ENCODE measurements at places on chromosomes 5 and 9.

DNA sequence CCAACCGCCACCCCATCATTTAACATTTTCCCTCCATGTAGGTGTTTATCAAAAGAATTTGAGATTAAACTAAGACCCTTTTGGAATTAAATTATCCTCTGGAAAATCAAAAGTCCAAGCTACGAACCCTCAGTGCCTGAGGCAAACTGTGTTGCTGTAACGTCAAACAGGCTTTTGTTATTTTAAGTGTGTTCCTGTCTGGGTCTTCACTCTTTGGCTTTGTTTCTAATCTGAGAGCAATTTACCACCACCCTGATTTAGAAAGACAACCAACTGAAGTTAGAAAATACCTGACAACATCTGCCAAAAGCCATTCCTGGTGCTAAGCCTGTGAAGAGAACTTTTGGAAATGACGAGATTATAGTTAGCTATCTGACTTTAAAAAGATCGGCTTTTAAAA, 199.9 kb downstream of the DIRAS2 start:
- DNase-seq, result no peak

DNA sequence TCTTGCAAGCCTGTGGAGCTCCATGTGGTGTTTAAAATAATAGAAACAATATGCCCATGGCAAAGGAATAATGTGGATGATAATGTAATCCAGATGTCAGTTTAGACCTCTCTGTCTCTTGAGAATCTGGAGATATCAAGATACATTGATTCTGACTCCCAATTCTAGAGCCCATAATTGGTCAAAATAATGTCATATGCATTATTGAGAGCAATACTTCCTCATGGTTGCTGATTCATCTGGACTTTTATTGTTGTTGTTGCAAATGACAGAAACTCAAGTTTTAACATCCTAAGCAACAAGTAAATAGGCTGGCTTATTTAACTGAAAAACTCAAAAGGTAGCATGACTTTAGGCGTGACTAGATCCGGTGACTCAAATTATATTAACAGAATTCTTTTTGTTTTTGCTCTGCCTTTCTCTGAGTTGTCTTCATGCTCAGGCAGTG, 152.1 kb downstream of the PCSK1 start:
- no peak for DNase-seq

DNA sequence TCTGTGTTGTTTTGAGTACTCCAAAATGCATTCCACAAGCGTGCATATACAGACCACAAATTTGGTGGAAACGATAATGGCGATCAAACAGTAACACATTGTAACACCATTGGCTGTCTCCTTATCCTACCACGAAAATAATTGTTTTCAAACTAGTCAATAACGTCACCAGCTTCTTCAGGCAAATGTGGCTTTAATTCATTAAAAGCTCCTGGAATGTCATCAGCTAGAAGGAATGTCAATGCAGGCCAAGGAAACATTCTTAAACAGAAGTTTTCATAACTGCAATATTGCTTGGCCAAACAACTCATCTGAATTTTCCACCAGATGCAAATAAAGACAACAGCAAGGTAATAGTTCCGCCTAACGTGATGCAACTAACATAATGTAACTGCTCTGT, 71.6 kb upstream of the XPA start:
- DNase-seq, result no peak

DNA sequence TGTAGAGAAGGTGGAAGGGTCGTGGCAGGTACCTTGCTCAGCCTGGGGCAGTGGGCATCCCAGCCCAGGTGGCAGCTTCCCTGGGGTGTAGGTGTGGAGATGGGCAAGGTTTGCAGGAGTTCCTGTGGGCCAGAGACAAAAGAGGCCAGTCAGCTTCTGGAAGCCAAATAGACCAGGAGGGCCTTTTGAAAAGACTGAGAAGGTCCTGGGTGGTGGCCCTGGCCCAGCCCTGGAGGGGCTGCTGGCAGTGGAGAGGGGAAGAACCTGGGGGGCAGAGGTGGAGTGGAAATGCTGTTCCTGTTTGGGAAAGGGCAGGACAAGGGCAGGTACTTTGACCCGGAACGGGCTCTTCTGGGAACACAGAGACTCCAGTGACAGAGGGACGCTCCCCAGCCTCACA, 7.0 kb upstream of the IL3 start:
- DNase-seq, result no peak

GRCh38 chr5:113123618-113124017, 147.0 kb downstream of the DCP2 start:
- DNase-seq, result no peak

- DNase-seq, result no peak
These were observed 92.1 kb upstream of the MAP1B start for GRCh38 chr5:72015103-72015548.

DNA sequence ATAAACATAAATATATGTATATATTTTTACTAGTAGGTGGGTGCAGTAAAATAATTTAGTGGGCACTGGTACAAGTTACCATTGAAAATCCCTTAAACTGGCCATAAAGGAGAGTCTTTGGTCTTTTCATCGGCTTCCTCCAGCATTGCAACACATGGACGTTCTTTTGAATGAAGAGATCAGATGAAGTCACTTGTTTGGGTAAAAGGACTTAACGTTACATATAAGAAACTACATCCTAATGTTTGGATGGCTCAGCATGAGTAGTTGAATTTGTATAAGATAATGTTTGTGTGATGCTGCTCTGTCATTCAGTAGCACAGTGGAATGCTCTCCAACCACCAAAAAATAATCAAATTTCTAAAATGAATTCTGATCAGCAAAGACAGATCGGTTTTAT, 31.6 kb downstream of the AFAP1L1 start:
- no peak for DNase-seq

- no peak for DNase-seq
These were observed 11.3 kb upstream of the RNF130 start for GRCh38 chr5:180082633-180083420.

DNA sequence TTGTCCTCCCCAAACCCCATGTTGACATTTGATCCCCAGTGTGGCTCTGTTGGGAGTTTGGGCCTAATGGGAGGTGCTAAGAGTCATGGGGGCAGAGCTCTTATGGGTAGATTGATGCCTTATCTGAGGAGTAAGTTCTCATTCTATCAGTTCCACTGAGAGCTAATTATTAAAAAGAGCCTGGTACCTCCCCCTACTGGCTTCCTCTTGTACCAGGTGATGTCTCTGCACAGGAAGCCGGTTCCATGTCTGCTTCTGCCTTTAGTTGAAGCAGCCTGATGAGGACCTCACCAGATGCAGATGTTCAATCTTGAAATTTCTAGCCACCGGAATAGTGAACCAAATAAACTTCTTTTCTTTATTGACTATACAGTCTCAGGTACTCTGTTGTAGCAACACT, 10.8 kb downstream of the GABRB2 start:
- no peak for DNase-seq

DNA sequence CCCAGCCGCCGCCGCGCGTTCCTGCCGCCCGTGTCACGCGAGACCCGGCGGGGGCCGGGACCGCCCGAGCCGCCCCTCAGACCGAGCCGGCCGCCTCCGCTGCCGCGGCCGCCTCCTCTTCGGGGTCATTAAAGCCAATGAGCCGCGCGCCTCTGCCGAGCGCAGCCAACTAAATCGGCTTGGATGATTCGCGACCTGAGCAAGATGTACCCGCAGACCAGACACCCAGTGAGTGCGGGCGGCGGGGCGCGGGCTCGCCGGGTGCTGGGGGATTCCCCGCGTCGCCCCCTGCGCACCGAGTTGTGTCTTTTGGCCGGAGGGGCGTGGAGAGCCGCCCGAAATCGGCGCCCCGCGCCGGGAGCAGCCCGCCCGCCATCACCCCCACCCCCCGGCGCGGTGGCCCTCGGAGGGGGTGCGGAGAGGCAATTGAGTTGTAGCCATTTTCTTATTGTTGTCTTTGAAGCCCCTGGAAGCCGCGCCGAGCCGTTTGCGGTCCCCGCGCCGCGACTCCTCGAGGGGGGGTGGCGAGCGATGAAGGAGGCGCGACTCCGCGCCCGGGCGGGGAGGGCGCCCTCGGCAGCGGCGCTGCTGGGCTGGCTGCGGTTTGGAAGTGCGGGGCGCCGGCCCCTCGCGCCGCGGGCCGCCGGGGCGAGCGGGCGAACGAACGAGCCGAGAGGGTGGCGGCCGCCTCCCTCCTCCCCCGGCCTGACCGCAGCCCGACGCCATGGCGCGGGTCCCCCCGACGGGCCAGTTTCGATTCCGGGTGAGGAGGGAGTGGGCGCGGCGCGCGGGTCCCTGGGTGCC, 1.0 kb downstream of the TLE4 start:
- no peak for DNase-seq

DNA sequence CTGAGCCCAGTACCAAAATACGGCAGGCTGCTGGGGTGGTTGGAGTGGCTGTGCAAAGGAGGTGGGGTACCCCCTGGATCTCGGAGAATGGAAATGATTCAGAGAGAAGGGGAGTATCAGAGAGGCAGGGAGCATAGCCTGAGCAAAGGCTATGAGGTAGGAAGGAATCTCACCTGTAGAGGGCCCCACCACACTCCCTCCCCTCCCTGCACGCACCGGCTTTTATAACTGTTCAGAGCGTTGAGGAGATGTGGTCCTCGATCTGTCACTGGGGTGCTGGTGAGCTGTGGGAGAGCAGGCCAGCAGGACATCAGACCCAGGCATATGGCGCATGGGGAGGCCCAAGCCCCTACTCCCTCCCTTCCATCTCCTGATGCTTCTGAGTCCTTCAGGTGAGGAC, 13.2 kb downstream of the PHF19 start:
- no peak for DNase-seq

GRCh38 chr5:179870403-179870903, 11.8 kb upstream of the MRNIP start:
- DNase-seq, result no peak

GRCh38 chr9:105877721-105878120, 183.4 kb downstream of the TMEM38B start:
- no peak for DNase-seq

DNA sequence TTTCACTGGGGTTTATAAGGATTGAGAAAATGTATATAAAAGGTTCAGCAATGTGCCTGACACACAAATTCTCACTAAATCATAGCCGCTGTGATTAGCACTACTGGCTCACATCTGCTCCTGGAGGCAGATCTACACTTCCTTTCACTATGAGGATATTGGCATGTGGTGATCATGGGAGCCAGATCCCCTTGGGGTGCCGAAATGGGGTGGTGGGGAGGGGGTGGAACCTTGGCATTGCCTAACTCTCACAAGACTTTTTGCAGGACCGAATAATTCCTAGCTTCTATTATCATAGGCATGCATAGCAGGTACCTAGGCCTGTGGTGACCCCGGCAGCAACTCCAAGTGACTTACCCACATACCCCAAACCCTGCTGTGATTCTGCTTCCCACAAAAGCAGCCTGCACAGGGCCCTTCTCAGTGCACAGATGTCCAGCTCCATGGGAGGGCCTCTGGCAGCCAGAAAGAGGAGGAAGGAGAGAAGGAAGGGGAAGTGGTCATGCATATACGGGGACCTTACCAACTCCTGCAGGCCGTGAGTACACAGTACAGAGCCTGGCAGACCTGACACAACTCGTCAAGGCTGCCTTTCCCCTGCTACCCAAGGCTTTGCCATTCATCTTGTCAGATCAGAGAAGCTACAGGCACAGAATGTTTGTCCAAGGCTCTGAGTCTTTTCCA, 61.3 kb upstream of the IQGAP2 start:
- DNase-seq, result no peak

- DNase-seq, result no peak
These were observed 3.3 kb upstream of the PRDM6 start for GRCh38 chr5:123085638-123086286.

DNA sequence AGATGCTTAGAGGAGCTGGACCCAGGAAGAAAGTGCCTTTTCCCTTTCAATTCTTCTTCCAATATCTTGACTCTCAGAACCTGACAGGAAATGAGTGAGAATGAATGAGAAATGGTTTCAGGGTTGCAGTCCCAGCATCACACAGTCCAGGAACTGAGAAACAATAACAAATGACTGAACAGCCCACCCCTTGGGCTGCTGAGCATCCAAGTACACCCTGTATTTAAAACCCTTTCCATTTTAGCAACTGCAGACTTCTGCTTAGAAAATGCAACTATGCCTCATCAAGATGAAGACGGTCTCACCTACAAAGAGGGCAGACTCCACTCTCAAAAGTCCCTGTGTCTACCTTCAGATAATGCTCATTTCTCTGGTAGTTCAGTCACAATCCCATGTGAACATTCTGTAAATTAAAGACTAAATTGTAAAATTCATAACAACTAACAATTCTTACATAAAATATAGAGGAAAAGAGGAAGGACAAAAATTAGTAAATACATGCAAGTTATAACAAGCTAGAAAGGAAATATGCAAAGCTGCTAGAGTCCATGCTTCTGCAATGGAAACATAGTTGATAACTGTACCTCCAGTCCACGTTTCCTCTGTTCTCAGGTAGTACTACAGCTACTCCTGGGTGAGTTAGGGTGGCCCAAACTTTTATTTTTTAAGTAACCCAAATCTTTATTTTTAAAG, 316.5 kb downstream of the ICE1 start:
- DNase-seq, result no peak

GRCh38 chr5:89308606-89309040, 425.6 kb upstream of the MEF2C start:
- no peak for DNase-seq

DNA sequence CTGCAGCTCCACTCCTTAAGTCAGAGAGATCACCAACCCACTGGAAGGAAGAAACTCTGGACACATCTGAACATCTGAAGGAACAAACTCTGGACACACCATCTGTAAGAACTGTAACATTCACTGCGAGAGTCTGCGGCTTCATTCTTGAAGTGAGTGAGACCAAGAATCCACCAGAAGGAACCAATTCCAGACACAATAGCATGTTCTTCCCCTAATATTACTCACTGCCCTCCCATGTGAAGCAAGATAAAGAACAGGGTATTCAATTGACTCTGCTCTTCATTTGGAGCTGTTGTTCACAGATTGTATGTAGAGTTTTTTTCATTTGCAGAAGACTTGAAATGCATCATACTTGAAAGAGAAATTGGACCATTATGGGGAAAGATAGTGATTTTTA, 10.8 kb downstream of the SAXO1 start:
- DNase-seq, result no peak

- DNase-seq, result no peak
These were observed 86.3 kb downstream of the STK10 start for GRCh38 chr5:172101547-172102217.

Data from stimulated activated CD4-positive, alpha-beta T cell treated with anti-CD3 and anti-CD28 coated beads, Interleukin-2, amount 100 ng/mL, for 48 hours (primary cell).